Muscle of back (tissue), 13 donors: ENCODE measurements at places on chromosomes 1 and 21. TPM values are rescaled to one million over a fixed set of nuclear protein-coding genes. Genes with fewer than 3 reads are reported as not detected.

Gene GJB4
- 0.18 TPM for polyA plus RNA-seq

Gene THEM5
- polyA plus RNA-seq: 0.63 TPM

Gene C1orf174
- 15.3 TPM for polyA plus RNA-seq

Gene TBX19
- polyA plus RNA-seq: 1.3 TPM

- DNase-seq: no peak
These were observed 11.5 kb downstream of the THAP3 start for GRCh38 chr1:6635910-6636760.

GRCh38 chr1:67771152-67771551 lies 62.1 kb downstream of the GNG12 start:
- DNase-seq: no peak

- DNase-seq: no peak
These were observed 237.2 kb downstream of the KAZN start for GRCh38 chr1:14835725-14836124.
